ENCODE measurements at places on chromosomes 5 and 9.

DNA sequence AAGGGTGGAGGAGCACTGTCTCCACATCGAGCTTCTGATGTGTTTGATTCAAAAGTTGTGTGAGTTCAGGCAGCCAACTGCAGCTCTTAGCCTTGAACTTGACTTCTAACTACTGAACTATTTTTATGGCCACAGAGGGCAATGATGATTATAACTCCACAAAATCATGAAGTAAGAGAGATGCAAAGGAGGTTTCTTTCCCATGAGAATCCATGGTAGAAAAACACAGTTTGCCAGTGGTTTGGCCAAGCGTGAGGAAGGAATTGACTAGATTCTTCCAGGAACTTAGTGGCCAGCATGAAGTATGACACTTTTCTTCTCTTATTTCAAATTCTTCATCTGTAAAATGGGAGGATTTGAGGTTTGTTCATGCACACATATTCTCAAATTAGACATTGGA, 43.2 kb downstream of the PAPPA start:
- no peak overlapping the region for H3K27ac ChIP-seq
- no peak for DNase-seq
- no peaks in the 10 kb centered on the region for H3K4me1 ChIP-seq
- H3K4me3 ChIP-seq = no peak overlapping the region
- H3K36me3 ChIP-seq = no peaks in the 10 kb centered on the region

- no peaks in the 10 kb centered on the region for H3K27me3 ChIP-seq
- no peak for DNase-seq
- no peak overlapping the region for H3K27ac ChIP-seq
- H3K4me1 ChIP-seq = no peaks in the 10 kb centered on the region
Measured at GRCh38 chr5:77170-77501, 14.8 kb upstream of the PLEKHG4B start.

DNA sequence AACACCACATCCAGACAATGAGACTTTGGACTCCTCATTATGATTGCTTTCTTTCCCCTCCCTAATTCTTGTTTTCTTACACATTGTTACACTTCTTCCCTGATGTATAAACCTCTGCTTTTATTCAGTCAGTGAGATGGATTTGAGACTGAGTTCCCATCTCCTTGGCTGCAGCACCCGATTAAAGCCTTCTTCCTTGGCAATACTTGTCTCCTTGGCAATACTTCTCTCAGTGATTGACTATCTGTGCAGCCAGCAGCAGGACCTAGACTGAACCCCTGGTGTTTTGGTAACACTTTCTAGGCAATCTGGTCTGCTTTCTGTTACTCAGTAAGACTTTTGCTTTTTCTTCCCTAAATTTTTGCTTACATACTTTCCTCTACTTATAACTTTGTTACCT, 492.8 kb upstream of the SMC2 start:
- no peak for DNase-seq

GRCh38 chr5:56518820-56519219, 285.7 kb upstream of the ANKRD55 start:
- H3K27me3 ChIP-seq = peaks cover 17% of the 10 kb centered on the region
- no peak overlapping the region for H3K4me3 ChIP-seq
- H3K4me1 ChIP-seq = no peaks in the 10 kb centered on the region
- no peaks in the 10 kb centered on the region for H3K36me3 ChIP-seq

DNA sequence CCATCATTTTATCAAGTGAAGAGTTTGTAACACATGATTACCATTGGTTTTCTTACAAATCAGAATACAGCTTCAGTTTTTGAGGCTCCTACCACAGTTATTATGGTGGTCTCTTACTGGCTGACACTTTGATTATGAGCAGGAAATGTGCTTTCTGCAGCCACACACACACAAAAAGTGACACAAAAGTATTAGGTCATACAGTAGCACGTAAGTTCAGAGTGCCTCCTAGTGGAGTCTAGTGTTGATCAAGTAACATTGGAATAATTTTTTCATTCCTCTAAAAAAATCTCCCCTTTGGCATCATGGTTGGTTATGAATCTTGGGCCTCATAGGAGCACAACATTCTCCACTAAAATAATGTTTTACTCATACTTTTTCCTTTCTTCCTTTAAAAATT, 37.6 kb downstream of the PAM start:
- DNase-seq = no peak
- no peak overlapping the region for H3K4me3 ChIP-seq

GRCh38 chr9:110472111-110472510, 107.4 kb downstream of the SVEP1 start:
- no peaks in the 10 kb centered on the region for H3K36me3 ChIP-seq
- H3K4me3 ChIP-seq = no peak overlapping the region
- no peaks in the 10 kb centered on the region for H3K4me1 ChIP-seq
- H3K27me3 ChIP-seq = no peaks in the 10 kb centered on the region
- no peak overlapping the region for H3K27ac ChIP-seq

DNA sequence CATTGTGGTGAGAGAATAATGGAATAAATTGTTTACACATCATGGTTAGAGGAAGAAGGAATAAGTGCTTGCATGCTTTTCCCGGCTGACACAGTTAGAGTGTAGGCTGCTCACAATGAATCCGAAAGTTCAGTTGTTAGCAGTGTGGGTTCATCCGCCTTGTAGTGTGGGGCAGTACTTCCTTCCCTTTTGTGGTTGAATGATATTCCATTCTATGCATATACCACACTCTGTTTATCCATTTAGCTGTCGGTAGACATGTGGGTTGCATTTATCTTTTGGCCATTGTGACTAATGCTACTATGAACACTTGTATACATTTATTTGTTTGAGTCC, 84.0 kb downstream of the COL5A1 start:
- no peaks in the 10 kb centered on the region for H3K36me3 ChIP-seq
- H3K4me1 ChIP-seq = peaks cover 6% of the 10 kb centered on the region
- DNase-seq = no peak
- no peak overlapping the region for H3K27ac ChIP-seq

DNA sequence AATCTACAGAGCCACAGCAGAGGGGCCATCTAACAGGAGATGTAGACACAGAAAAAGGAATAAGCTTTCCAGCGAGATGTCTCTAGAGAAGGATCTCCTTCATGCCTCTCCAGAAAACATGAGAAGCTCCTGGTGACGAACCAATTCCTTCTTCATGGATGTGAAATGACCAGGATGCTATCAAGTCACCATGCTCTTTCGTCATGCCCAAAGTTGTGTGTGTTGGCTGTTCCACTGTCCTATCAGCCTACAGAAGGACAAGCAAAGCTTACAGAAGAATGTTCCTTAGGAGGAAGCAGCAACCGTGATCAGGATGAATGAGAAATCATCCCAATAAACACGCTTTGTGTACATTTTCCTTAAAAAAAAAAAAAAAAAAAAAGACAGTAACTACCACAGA, 54.4 kb downstream of the ALDH7A1 start:
- H3K27me3 ChIP-seq = peaks cover 7% of the 10 kb centered on the region
- no peak overlapping the region for H3K27ac ChIP-seq
- no peaks in the 10 kb centered on the region for H3K36me3 ChIP-seq
- peaks cover 2% of the 10 kb centered on the region for H3K4me1 ChIP-seq
- no peak for DNase-seq

DNA sequence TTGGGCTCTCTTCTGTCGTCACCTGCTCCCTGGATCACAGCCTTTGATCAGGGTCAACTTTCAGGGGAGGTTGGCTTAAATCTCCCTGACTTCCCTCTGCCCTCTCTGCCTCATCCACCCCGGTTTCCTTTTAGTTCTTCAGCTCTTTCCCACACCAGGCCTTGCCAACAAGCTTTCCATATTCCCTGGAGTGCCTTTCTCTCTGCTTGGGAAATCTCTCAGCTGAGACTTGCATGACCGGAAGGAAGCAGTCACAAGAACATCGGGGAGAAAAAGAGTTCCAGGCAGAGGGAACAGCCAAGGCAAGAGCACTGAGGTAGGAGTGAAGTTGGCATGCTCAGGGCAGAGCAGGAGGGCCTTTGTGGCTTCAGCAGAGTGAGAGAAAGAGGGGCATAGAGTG, 88.4 kb upstream of the HSPA9 start:
- H3K27ac ChIP-seq = no peak overlapping the region
- DNase-seq = no peak
- peaks cover 92% of the 10 kb centered on the region for H3K27me3 ChIP-seq
- H3K4me3 ChIP-seq = no peak overlapping the region
- no peaks in the 10 kb centered on the region for H3K36me3 ChIP-seq

DNA sequence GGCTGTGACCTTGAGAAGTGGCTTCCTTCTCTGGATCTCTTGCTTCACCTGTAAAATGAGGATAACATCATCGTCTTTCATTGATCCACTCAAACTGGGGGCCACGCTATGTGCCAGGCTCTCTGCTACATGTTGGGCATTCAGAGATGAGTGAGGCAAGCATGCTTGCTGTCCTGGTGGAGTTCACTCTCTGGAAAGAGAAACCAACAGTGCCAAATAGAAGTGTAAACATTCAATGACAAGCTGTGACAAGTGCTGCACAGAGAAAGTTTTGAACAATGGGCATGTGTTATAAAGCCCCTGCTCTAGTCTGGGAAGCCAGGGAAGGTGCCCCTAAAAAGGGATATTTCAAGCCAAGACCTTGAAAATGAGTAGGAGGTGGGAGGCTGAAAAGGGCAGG, 50.9 kb upstream of the AFAP1L1 start:
- no peak overlapping the region for H3K4me3 ChIP-seq
- H3K27ac ChIP-seq = no peak overlapping the region
- peaks cover 3% of the 10 kb centered on the region for H3K27me3 ChIP-seq
- no peak for DNase-seq
- H3K36me3 ChIP-seq = no peaks in the 10 kb centered on the region

DNA sequence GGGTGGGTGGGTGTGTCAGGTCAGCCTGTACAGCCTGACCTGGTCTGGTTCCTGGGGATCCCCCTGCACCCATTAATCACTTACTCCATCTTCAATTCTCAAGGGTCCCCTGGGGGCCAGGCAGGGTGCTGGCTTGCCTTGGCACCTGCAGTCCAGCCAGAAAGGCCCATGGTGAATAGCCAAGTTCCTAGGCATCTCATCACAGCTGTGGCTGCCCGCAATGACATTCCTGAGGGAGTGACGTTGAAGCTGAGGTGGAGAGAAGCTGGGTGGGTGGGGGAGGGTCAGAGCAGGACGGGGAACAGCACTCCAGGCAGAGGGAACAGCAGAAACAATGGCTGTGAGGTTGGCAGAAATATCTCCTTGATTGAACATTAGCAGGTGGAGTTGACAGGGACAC, 10.6 kb downstream of the HMCN2 start:
- DNase-seq = no peak
- no peak overlapping the region for H3K27ac ChIP-seq
- no peak overlapping the region for H3K4me3 ChIP-seq
- peaks cover 15% of the 10 kb centered on the region for H3K27me3 ChIP-seq

GRCh38 chr9:95305770-95306492, 11.6 kb downstream of the FANCC start:
- H3K4me1 ChIP-seq = peaks cover 5% of the 10 kb centered on the region
- H3K4me3 ChIP-seq = no peak overlapping the region
- DNase-seq = no peak
- no peak overlapping the region for H3K27ac ChIP-seq

GRCh38 chr5:177592905-177593304, 902 bp downstream of the TMED9 start:
- peak overlapping the region; percentile 97 for H3K4me3 ChIP-seq
- peaks cover 30% of the 10 kb centered on the region for H3K27me3 ChIP-seq
- no peak for DNase-seq
- H3K4me1 ChIP-seq = peaks cover 40% of the 10 kb centered on the region
- H3K27ac ChIP-seq = peak overlapping the region; percentile 100

- H3K4me3 ChIP-seq = no peak overlapping the region
- no peaks in the 10 kb centered on the region for H3K36me3 ChIP-seq
- no peak for DNase-seq
- H3K27ac ChIP-seq = no peak overlapping the region
Measured at GRCh38 chr5:89524785-89525184, 641.8 kb upstream of the MEF2C start.

DNA sequence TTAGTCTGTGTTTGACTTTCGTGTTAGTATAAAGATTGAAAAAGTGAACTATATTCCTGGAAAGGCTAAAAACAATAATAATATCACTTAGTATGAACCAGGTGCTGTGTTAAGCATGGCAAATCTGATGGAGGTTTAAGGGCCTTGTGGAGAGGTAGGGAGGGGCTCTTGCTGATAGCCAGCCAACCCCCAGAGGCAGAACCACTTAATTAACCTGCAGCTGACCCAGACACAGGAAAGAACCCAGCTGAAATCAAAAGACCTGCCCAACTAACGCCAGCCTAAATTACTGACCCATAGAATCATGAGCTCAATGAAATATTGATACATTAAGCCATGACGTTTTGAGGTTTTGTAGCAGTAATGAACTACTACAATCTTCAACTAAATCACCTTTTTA, 28.3 kb upstream of the TAF1L start:
- no peaks in the 10 kb centered on the region for H3K4me1 ChIP-seq
- H3K27me3 ChIP-seq = peaks cover 3% of the 10 kb centered on the region
- H3K27ac ChIP-seq = no peak overlapping the region
- DNase-seq = no peak
- H3K36me3 ChIP-seq = no peaks in the 10 kb centered on the region

DNA sequence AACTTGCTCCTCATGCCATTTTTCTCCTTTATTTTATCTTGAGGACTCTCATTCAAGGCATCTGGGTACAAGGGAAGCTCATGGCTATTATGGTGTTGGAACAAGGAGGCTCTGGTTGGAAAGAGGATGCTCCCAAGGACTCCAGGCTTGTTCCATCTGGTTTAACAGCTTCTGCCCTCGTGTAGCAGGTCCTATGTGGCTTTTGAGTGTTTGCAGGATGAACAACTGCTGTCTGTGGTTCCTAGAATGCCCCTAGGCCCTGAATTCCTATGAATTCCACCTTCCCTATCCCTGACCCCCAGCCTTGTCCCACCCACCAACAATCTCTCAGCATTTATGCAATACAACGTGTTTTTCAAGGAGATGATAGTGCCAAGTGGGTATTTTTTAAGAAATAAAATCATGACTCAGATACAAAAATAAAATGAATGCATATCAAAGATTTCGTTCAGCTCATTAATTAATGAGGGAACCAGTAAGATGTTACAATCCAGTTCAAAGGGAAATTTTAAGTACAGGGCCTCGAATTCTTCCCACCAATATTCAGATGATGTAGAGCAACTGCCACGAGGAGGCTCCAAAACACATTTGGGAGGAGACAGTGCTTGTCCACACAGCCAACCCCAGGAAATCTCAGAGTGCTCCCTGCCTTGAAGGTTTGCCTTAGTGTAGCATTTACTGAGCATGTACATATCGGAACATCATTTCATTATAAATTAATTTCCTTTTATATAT, 182.0 kb downstream of the MUSK start:
- DNase-seq = no peak
- H3K4me3 ChIP-seq = no peak overlapping the region
- no peak overlapping the region for H3K27ac ChIP-seq
- no peaks in the 10 kb centered on the region for H3K36me3 ChIP-seq
- no peaks in the 10 kb centered on the region for H3K27me3 ChIP-seq

GRCh38 chr5:151449839-151450238, 2.4 kb downstream of the SLC36A1 start:
- H3K27me3 ChIP-seq = peaks cover 18% of the 10 kb centered on the region
- no peak for DNase-seq
- H3K36me3 ChIP-seq = no peaks in the 10 kb centered on the region
- no peak overlapping the region for H3K4me3 ChIP-seq

DNA sequence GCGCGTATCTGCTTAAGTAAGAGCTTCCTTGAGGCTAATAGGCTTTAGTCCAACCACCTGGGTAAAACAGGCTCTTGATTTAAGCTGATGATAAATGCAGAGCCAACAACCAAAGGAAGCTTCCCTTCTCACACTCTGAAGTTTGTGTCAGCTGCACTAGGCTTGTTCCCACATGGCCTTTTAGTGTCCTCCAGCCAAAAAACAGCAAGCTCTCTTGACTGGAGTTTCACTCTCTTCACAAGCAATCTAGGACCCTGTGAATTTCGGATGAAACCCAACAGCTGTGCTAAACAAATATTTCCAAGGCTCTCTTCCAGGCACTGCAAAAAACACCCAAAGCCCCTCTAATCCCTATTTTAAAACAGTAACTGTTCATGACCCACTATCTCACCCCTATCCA, 63.9 kb downstream of the SAXO1 start:
- no peak overlapping the region for H3K4me3 ChIP-seq
- H3K27ac ChIP-seq = no peak overlapping the region
- DNase-seq = no peak
- H3K36me3 ChIP-seq = no peaks in the 10 kb centered on the region
- H3K27me3 ChIP-seq = peaks cover 3% of the 10 kb centered on the region
